NCI-H2081 treated with DMSO at 0.1 percent for 48 hours (cell line): ENCODE measurements at places on chromosomes 4 and X.

- DNase-seq = no peak
Measured at GRCh38 chrX:17732138-17732783, 5.0 kb upstream of the SCML1 start.

GRCh38 chrX:129193357-129193756 lies 329.9 kb downstream of the SMARCA1 start:
- peak; percentile 12 for DNase-seq

GRCh38 chr4:163071308-163071707 lies 95.4 kb downstream of the NAF1 start:
- no peak for DNase-seq

- no peak for DNase-seq
Measured at GRCh38 chr4:145936997-145937901, 1.4 kb downstream of the ZNF827 start.

- DNase-seq = no peak
Measured at GRCh38 chr4:1496116-1496642, 89.9 kb upstream of the NKX1-1 start.

DNA sequence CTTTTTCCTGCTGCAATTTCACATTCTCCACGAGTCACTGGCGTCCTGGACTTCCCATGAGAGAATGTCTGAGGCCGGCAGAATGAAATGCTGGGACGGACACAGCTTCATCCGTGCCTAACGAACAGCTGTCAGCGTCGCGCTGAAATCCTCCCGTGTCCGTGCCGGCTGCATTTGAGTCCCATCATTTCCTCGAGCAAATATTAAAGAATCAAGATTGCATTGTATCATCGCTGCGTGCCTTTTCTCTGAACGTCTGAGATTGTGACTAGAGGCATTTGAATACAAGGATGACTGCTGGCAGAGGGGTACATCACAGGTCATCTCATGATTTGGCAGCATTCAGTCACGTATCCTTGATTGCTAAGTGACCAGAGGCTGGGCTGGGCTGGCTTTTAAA lies 279.9 kb downstream of the ASMT start:
- no peak for DNase-seq

DNA sequence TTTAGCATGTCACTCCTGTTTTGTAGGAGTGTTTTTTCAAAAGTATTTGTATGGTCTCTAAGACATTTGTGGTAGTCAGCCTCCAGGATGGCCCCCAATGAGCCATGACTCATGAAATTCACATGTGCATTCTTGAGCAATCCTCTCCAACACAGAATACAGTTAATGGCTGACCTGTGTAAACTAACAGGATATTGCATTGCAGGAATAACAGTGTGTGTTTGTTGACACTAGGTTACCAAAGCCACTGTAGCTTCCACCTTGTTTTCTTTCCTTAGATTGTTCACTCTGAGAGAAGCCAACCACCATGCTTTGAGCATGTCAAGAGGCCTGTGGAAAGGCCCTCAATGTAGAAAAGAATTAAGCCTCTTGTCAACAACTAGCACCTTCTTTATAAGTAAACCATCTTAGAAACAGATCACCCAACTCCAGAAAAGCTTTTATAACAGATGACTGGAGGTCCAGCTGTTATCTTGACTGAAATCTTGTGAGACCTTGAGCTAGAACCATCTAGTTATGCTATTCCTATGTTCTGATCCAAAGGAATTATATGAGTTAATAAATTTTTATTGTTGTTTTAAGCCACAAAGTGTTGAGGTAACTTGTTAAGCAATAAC lies 28.5 kb downstream of the TBCK start:
- DNase-seq = no peak

DNA sequence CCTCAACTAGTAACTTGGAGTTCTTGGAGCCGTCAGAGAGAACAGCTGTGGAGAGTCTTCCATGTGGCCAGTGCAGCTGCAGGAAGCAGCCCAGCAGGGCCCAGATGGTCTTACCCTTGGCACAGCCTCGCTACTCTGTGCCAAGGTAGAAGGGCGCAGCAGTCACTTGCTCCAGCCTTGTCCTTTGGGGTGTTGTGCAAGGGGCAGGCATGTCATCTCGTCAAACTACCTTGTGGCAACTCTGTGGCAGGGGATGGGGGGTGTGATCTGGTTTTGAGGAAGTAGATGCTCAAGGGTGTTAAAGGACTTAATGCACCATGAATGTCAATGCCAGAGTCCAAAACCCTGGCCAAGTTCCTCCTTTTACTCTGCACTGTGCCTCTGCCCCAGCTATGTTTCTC lies 34.2 kb upstream of the TBC1D14 start:
- DNase-seq = no peak

DNA sequence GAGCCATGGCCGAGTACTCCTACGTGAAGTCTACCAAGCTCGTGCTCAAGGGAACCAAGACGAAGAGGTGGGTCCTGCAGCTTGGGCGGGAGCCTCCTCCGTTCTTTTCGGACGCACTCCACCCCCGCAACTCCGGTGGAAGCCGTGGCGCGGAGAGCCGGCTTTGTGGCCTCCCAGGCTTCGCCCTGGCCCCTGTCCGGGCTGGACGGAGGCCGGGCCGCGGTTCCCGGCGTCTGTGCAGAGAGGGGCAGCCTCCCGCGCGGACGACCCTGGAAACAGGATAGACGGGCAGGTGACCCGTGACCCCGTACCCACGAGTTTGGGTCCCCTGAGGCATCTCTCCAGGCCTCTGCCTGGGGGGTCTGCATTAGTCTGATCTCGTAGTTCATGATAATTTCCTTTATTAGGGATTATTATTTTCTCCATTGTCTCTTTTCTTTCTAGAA lies 356 bp downstream of the FRG1 start:
- DNase-seq = no peak

GRCh38 chr4:168522829-168523489 lies 26.1 kb downstream of the PALLD start:
- no peak for DNase-seq

- DNase-seq = no peak
Measured at GRCh38 chrX:151982222-151982621, 7.7 kb upstream of the GABRE start.

DNA sequence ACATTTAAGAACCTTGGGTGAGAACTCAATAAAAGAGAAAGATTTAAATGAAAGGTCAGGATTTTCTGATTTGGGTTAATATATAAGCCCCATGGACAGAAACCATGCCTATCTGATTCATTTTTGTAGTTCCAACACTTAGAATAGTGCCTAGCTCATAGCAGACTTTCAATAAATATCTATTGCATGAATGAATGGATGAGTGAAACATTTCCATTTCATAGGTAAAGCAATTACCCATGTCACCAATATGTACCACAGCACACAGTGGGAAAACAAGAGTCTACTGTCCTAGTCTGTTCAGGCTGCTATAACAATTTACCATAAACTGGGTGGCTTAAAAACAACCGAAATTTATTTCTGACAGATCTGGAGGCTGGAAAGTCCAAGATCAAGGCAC lies 63.9 kb upstream of the PTPN13 start:
- DNase-seq = no peak

DNA sequence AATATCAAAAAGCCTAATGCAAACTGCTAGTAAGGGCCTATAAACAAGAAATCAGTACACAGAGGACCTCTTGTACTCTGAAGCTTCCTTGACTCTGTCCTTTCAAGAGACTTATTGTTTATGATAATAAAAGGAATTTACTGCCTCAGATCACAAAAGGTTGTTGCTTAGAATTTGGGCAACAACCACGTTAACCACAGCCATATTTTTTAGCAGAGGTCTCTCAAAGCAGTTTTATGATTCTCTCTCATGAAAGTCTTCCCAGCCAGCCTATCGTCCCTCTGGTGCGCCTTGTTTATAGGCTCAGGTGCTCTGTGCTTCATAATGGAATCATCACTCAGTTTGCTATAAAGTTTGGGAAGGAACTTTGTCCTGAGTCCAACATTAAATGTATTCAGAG lies 270.6 kb downstream of the RCHY1 start:
- no peak for DNase-seq

DNA sequence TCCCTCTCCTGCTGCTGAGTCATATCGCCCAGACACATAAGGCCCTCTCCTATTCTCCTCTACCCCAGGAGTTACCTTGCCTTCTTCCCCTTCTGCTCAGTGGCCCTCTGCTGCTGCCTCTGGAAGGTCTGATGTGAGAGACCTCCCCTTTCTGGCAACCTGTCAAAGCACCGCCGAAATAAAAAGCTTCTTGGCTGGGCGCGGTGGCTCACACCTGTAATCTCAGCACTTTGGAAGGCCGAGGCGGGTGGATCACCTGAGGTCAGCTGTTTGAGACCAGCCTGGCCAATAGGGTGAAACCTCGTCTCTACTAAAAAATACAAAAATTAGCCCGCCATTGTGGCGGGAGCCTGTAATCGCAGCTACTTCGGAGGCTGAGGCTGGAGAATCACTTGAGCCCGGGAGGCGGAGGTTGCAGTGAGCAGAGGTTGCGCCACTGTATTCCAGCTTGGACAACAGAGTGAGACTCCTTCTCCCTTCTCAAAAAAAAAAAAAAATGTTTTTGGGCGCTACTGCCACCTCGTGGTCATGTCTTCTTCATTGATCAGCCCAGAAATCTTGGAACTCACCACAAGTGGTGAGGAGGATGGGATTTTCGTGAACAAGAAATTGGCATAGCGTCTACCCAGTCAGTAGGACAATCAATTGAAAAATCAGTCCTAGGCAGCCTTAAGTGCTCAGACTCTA lies 8.6 kb upstream of the ZXDA start:
- DNase-seq = no peak

- no peak for DNase-seq
Measured at GRCh38 chr4:63325140-63325539, 1084.1 kb downstream of the TECRL start.

DNA sequence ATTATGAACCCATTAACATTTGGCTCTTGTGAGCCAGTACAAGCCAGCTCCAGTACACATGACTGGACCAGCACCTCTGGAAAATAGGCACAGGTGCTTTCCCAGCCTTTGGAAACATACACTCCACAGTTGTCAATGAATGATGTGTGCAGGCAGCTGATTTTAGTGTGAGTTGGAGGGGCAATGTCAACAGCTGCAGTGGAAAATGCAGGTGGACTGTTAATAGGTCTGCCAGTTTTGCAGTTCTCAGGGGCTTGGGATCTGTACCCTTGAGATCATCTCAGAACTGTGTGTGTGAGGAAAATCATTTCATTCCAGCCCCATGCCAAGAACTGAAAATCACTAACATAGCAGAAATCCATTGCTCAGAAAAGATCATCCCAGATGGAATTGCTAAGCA lies 81.7 kb upstream of the CHRDL1 start:
- DNase-seq = no peak

DNA sequence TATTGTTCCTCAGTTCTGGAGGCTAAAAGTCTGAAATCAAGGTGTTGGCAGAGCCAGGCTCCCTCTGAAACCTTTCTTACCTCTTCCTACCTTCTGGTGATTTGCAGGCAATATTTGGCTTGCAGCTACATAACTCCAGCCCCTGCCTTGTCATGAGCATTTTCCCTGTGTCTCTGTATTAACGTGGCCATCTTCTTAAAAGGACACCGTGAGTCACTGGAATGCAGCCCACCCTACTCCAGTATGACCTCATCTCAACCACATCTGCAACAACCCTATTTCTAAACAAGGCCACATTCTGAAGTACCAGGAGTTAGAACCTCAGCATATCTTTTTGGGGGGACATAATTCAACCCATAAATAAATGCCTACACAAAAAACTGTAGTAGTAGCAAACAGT lies 40.7 kb downstream of the FANCB start:
- no peak for DNase-seq

DNA sequence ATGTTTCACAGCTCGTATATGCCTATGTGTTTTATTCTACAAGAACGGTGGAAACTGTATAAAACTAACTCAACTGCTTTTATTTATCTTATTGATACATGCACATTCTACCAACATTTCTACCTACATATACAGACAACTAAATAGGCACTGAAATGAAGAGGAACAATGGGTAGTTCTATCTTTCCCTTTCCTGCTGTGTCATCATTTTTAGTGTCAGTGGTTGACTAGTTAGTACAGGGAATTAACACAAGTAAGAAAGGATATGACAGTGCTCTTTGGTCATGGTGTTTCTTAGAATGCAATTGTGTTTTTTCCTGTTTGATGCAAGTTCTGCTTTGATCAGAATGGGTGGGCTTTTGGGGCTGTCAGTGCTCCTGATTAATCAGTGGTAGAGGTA lies 293.8 kb upstream of the CTSO start:
- no peak for DNase-seq
